AG08396 (cell line): ENCODE measurements at places on chromosomes 3 and 15.

- DNase-seq, result peak; percentile 16
Observed at GRCh38 chr15:48865370-48866079, 12.4 kb upstream of the EID1 start.

DNA sequence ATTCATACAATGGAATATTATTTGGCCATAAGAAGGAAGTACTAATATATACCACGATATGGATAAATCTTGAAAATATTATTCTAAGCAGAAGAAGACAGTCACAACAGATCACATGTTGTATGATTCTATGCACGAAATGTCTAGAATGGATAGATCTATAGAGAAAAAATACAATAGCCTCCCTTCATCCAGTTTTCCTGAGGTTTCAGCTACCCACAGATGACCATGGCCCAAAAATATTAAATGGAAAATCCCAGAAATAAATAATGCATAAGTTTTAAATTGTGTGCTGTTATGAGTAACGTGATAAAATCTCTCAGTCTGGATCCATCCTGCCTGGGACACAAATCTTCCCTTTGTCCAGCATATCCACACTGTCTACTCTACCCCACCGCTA, 162.2 kb upstream of the ST8SIA2 start:
- no peak for DNase-seq

- DNase-seq, result peak; percentile 2
Observed at GRCh38 chr3:74501007-74501406, 113.5 kb downstream of the CNTN3 start.

- DNase-seq, result no peak
Observed at GRCh38 chr3:37935290-37935668, 55.3 kb upstream of the VILL start.

DNA sequence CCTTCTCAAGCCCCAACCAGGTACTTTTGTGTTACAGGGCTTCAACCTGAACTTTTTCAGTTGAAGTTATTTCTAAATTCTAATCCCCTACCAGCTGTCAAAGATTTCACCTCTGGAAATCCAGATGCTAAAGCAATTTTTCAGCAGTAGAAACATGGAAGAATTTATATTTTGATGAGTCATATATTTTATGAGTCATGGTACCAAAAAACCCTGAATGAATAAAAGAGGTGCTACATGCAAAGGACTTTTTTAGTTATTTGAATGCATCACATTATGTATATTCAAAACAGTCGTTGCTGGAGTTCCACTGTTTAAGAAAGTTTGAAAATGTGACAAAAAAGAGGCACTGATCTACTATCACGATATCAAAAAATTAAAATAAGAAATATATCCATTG, 96.0 kb upstream of the ZNF385D start:
- no peak for DNase-seq
